Fibroblast of skin of abdomen (primary cell): ENCODE measurements at places on chromosomes 13 and 19.

- no peak for DNase-seq
Measured at GRCh38 chr19:48695743-48696352, at the start of gene FUT2. FUT2 (plus strand) TSS chr19:48695971; CDS start chr19:48702957, 6,986 bp downstream.

- DNase-seq, result no peak
Measured at GRCh38 chr19:14440049-14440448, 6.9 kb downstream of the PKN1 start.

GRCh38 chr13:29136341-29136740, 316.2 kb downstream of the MTUS2 start:
- DNase-seq, result no peak

- DNase-seq, result no peak
Measured at GRCh38 chr13:48163061-48163460, 68.2 kb upstream of the MED4 start.

- DNase-seq, result no peak
Measured at GRCh38 chr13:50708461-50708860, 135.0 kb downstream of the DLEU7 start.

DNA sequence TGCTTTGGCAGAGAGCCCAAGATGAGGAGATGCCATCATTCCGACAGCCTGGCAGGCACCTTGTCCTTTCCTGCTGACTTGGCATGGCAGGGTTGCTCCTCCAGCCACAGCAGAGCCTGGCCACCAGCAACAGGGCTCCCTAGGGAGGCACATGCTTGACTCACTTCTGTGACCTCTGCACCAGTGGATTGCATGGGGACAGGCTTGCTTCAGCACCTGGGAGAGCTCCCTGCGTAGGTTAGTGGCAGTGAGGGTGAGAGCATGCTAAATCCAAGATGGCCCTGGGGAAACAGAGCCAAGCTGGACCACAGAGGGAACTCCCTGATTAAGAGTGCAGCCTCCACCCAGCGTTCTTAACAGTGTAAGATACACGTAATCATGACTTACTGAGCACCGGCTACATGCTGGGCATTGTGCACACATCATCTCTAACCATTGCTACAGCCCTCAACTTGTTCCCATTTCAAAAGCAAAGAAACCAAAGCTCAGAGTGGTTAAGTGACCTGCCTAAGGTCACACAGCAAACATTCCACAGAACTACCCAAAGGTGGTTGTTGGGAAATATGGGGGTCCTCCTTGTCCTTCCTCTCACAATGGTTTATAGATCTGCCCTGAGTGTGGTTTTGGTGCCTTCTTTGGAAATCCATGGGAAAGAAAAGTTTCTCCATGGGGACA, 116.6 kb upstream of the UQCRFS1 start:
- no peak for DNase-seq

GRCh38 chr19:2341244-2341751, 12.8 kb downstream of the SPPL2B start:
- no peak for DNase-seq

GRCh38 chr13:48539550-48539949, 6.7 kb upstream of the RCBTB2 start:
- no peak for DNase-seq

- no peak for DNase-seq
Measured at GRCh38 chr13:46343279-46343994, 43.6 kb downstream of the RUBCNL start.

DNA sequence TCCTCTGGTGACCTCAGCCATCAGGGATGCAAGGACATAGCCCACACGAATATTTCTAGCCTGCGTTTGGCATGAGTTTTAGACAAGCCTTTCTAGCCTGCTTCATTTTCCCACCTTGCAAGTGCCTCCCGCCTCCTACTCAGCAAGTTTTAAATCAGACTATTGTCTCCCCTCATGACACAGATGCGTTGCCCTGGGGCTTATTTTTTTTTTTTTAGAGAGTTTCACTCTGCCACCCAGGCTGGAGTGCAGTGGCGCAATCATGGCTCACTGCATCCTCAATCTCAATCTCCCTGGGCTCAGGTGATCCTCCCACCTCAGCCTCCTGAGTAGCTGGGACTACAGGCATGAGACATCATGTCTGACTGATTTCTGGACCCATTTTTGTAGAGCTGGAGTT, 14.6 kb downstream of the GJB2 start:
- no peak for DNase-seq

- DNase-seq, result no peak
Measured at GRCh38 chr13:52022356-52022755, 2.1 kb upstream of the UTP14C start.

DNA sequence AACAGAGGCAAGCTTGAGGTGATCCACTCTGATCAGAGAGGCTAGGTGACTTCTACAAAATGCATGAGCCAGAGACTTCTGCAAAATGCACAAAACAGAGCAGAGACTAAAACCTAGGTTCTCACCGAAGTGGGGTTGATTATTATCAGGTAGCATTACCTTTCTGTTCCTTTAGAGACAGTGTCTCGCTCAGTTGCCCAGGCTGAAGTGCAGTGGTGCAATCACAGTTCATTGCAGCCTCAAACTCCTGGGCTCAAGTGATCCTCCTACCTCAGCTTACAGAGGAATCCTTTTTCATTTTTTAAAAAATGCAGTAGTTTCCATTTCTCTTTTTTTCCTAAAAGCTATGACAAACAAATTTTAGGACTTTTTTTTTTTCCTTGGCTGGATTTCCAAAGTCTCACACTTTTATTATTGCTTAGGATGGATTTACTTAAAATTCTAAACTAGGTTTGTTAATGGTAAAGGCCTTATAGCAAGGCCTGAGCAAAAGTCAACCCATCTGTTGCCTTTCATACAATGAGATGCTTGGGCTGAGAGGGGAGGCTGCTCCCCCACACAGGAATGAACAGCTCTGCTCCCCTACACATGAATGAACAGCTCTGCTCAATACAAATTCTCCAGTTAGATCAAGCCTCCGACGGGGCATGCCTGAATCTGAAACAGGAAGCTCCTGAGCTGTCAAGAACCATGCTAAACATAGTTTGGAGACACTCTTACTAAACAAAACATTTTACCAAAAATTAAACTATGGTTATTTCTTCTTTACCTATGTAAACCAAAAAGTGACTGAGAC, 18.8 kb upstream of the TNFRSF19 start:
- no peak for DNase-seq

DNA sequence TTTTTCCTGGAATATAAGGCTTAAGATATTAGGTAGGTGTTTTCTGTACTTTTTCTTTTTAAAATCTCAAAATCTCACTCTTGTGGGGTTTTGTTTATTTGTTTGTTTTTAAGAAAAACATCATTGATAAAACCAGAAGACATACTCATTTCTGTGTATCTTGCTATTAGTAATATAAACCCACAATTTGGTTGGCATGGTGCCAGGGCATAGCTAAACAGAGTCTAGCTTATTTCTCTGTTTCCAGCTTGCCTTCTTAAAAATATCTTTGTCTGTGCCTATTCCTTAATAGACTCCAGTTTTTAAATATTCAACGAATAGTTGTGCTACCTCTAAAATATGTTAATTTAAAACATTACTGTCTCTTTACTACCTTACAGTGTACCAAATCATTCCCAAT, 1121.9 kb upstream of the PCDH20 start:
- DNase-seq, result no peak

- DNase-seq, result no peak
Measured at GRCh38 chr13:53301449-53301848, 272.8 kb downstream of the OLFM4 start.

DNA sequence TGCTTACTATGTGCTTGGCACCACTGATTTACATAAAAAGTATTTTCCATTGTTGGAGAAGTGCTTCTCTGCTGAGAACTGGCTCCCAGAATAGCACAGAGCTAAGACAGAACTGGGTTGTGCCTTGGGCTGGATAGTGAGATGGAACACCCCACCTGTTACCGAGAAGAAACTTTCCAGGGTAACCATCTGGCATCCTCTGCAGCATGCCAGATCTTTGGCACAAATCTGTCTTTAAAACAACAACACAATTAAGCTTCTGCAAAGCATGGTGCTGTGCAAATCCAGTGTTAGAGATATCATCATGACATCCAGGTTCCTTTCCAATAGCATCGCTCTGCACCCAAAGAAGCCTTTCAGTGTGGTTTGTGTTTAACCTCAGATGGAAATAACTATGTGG, 202.5 kb upstream of the RFC3 start:
- no peak for DNase-seq

- no peak for DNase-seq
Measured at GRCh38 chr13:73544175-73544574, 485.4 kb downstream of the KLF5 start.

- DNase-seq, result no peak
Measured at GRCh38 chr13:74731731-74732130, 597.5 kb upstream of the KLF12 start.

DNA sequence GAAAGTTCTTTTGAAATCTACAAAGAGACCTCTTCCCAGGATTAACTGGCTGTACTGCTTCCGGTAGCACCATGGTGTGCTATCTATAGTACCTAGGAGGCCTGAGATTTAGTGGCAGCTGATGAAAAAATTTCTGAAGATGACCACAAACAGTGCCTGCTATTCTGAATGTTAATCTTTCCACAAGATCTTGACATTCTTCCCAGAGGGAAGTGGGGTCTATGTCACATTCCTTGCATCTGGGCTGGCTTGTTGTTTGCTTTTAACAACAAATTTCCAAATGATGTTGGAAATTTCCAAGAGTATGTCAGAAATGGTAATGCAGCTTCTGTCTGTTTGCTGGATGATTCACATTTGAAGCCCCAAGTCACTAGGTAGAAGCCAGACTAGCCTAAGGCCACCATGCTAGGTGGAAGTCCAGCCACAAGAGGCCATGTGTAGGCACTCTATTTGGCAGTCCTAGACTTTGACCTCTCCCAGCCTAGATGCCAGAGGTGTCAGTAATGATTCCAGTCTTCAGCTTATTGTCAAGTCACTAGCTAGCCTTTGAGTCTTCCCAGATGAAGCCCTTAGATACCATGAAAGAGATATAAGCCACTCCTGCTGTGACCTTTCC, 22.1 kb downstream of the SPART start:
- DNase-seq, result peak; percentile 76

- no peak for DNase-seq
Measured at GRCh38 chr13:109212650-109213049, 573.7 kb downstream of the IRS2 start.

- no peak for DNase-seq
Measured at GRCh38 chr19:32265995-32266394, 79.4 kb upstream of the ZNF507 start.

- no peak for DNase-seq
Measured at GRCh38 chr13:63344711-63345110, 1929.1 kb upstream of the PCDH20 start.

- no peak for DNase-seq
Measured at GRCh38 chr19:12969292-12969988, at the start of gene DAND5. DAND5 (plus strand) TSS chr19:12969576; CDS start chr19:12969661, 85 bp downstream.

DNA sequence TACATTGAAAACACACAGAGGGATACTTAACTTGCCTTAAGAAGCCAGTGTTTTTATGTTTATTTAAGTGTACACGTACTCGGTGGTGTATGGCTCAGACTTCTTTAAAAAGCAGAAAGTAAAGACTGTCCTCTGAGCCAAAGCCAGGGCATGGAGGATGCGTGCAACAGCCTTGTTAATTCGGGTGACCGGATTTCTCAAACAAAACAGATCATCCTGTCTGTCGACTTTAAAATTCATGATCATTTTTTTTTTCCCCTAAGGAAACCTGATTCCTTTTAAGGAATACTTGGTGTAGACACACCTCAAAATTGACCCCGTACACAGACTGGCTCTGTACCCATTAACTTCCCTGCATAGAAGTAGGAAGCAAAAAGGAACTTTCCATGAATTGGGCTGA, 124.7 kb upstream of the RNF113B start:
- peak; percentile 35 for DNase-seq

DNA sequence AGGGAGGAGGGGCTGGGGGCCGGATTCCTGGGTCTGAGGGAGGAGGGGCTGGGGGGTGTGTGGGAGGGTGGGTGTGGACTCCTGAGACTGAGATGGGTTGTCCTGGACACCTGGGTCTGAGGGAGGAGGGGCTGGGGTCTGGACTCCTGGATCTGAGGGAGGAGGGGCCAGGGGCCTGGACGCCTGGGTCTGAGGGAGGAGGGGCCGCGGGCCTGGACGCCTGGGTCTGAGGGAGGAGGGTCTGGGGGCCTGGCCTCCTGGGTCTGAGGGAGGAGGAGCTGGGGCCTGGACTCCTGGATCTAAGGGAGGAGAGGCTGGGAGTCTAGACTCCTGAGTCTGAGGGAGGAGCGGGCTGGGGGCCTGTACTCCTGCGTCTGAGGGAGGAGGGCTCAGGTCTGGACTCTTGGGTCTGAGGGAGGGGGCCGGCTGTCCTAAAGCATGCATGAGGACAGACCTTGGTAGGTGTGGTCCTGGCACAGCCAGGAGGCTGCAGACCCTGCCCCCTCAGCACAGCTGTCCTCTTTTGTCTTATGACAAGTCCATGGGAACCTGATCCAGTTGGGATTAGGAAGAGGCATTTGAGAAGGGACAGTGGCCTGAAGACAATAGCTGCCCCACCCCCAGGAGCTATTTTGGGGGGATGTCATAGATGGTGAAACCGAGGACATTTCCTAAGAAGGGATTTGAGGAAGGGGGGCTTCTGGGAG, 1.3 kb downstream of the TNNT1 start:
- DNase-seq, result no peak

- peak; percentile 84 for DNase-seq
Measured at GRCh38 chr19:6739390-6739882, at the start of gene TRIP10. TRIP10 (plus strand) TSS chr19:6739680; CDS start chr19:6739762, 82 bp downstream.

DNA sequence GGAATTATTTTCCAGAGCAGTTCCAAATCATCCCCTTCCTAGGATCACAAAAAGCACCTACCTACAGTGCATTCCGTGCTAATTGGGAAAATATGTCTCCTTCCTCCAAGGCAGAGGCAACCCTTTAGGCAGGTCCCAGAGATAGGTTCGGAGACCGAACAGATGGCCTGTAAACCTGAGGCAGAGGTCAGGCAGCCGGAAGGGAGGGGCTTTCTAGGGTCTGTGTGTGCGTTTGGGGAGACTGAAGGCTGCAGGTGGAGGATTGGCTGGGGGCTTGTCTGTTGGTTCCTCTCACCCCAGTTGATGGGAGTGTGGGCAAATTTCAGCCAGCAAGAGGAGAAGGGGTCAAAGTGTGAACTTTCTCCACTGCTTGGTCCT, 7.1 kb downstream of the KCNN4 start:
- no peak for DNase-seq

- DNase-seq, result peak; percentile 62
Measured at GRCh38 chr13:110127986-110128511, 178.9 kb downstream of the COL4A1 start.

- DNase-seq, result peak; percentile 79
Measured at GRCh38 chr19:30227661-30228112, 144.5 kb upstream of the ZNF536 start.

DNA sequence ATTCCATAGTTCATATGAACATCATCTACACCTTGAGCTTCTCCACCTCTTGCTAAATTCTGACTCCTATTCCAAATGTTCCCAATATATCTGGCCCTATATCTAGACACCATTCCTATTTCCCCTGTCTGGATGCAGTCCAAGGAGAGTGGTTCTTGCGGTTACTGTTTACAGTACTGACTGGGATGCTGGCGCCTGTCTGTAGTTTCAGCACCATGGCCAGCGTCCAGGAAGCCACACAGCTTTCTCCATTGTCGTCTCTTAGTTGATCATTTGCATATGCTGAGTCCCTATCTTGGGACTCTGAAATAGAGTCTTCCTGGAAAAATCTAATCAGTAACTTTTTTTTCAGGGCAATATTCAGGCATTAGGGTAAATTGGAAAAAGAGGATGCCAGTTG, 14.9 kb downstream of the LAIR2 start:
- peak; percentile 9 for DNase-seq
